ENCODE measurements at places on chromosomes 12 and 14. TPM values are rescaled to one million over a fixed set of nuclear protein-coding genes. Genes with fewer than 3 reads are reported as not detected.

GYS2 gene
- total RNA-seq, result not detected

LMNTD1 gene
- total RNA-seq, result not detected

KCNA5 gene
- not detected for total RNA-seq

AMIGO2 gene
- 95.5 TPM for total RNA-seq

DCN gene
- 0.09 TPM for total RNA-seq

RERGL gene
- not detected for total RNA-seq

RNF41 gene
- total RNA-seq, result 24.3 TPM

ASB2 gene
- 0.67 TPM for total RNA-seq

GALNT8 gene
- not detected for total RNA-seq

TSPAN19 gene
- not detected for total RNA-seq

IFNG-AS1 gene
- total RNA-seq, result not detected

NUAK1 gene
- 7.5 TPM for total RNA-seq

HDAC7 gene
- 66.8 TPM for total RNA-seq

GLT1D1 gene
- not detected for total RNA-seq

KERA gene
- not detected for total RNA-seq

CCDC184 gene
- total RNA-seq, result 3.3 TPM

ANKS1B gene
- 0.63 TPM for total RNA-seq

SLC7A8 gene
- 0.82 TPM for total RNA-seq

ADAMTS20 gene
- total RNA-seq, result not detected

P2RX2 gene
- total RNA-seq, result not detected

PRICKLE1 gene
- total RNA-seq, result 0.68 TPM

CLEC4A gene
- not detected for total RNA-seq

KRT8 gene
- total RNA-seq, result 4,500 TPM

SLIRP gene
- total RNA-seq, result 458 TPM

GNB3 gene
- total RNA-seq, result 1.9 TPM

BCL11B gene
- total RNA-seq, result 0.38 TPM

DBX2 gene
- total RNA-seq, result not detected

FAM90A1 gene
- not detected for total RNA-seq

SDR9C7 gene
- not detected for total RNA-seq

FOXN4 gene
- 0.03 TPM for total RNA-seq

SLC6A15 gene
- 4.7 TPM for total RNA-seq

CCDC177 gene
- 0.02 TPM for total RNA-seq

PPP1R36 gene
- total RNA-seq, result 0.29 TPM

LRFN5 gene
- total RNA-seq, result not detected

B4GALNT3 gene
- 0.56 TPM for total RNA-seq

SYCP3 gene
- total RNA-seq, result not detected

SYT10 gene
- total RNA-seq, result not detected

ETFBKMT gene
- total RNA-seq, result 0.75 TPM

AQP2 gene
- not detected for total RNA-seq

C12orf54 gene
- total RNA-seq, result not detected

RND1 gene
- total RNA-seq, result 4.3 TPM
